ENCODE measurements at places on chromosomes 16 and 17.
A peak's percentile ranks its signal among the peaks of the same experiment; 100 is the strongest.

GRCh38 chr17:75849724-75850123 lies 5.4 kb downstream of the WBP2 start:
- no peak for DNase-seq

GRCh38 chr16:48158296-48158695 lies 2.5 kb upstream of the ABCC12 start:
- no peak for DNase-seq

- peak; percentile 56 for DNase-seq
Observed at GRCh38 chr17:1275962-1276736, 3.3 kb upstream of the TRARG1 start.

GRCh38 chr16:85176541-85177447 lies 64.5 kb upstream of the CIBAR2 start:
- DNase-seq, result no peak

GRCh38 chr17:34378664-34379101 lies 15.7 kb upstream of the CCL1 start:
- DNase-seq, result no peak

DNA sequence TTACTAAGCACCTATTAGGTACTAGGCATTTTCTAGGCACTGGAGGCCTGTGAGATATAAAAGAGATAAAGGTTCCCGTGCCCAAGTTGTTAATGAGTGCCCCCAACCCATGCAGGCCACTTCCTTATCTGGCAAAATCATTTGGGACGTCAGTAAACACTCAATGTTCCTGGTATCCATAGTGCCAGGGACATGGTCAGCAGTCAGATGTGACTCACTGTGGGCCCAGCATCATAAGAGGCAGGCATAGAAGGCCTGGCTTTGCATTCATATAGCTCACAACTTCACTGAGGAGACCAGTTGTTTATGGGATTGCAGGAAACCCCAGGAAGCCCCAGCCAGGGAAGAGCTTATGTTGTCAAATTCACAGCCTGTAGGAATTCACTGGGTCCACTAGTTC lies 81.1 kb downstream of the MRC2 start:
- DNase-seq, result no peak

- no peak for DNase-seq
Observed at GRCh38 chr16:69311533-69312387, 610 bp downstream of the VPS4A start.

GRCh38 chr17:17343160-17343735 lies 40.1 kb downstream of the NT5M start:
- DNase-seq, result no peak

DNA sequence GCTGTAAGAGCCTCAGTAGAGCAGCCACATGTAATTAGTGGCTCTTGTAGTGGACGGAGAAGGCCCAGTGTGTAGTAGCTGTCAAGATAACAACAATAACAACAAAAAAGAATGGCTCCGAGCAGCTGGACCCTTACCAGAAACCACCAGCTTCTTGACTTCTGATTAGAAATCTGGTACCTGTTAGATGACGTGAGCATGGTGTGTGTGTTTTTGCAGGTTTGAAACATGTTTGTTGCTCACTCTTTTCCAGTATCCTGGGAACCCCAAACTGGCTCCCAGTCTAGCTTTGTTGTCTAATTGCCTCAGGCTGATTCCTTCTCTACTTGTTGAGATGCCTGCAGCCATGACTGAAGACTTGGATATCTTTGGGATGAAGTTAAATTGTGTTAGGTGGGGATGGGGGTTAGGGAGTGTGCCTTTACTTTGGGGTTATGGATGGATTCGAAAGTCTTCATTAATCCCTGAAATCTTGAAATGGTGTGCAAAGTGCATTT lies 21.0 kb downstream of the IGF2BP1 start:
- no peak for DNase-seq

- no peak for DNase-seq
Observed at GRCh38 chr16:19183187-19183586, 15.1 kb downstream of the SYT17 start.

DNA sequence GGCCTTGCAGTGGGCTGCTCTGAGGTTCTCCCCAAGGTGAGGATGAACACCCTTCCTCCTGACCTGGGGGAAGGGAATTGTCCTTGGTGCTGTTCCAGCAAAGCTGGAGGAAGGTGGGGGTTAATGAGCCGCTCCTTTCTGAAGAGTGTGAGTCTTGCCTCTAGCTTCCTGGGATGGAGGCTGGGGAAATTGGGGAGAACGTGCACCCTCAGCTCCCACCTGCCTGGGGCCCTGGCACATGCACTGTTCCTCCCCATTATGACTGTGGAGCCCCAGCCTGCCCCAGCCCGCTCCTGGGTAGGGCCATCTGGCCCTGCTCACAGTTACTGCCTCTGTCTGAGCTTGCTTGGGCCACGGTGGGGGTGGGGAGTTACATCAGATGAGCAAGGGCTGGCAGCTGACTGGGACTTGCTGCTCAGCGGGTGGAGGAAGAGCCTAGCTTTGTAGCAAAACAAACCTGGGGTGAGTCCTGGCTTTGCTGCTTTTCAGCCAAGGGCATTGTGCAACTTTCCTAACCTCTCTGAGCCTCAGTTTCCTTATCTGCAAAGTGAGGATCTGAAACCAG lies 11.1 kb downstream of the TNS4 start:
- no peak for DNase-seq

DNA sequence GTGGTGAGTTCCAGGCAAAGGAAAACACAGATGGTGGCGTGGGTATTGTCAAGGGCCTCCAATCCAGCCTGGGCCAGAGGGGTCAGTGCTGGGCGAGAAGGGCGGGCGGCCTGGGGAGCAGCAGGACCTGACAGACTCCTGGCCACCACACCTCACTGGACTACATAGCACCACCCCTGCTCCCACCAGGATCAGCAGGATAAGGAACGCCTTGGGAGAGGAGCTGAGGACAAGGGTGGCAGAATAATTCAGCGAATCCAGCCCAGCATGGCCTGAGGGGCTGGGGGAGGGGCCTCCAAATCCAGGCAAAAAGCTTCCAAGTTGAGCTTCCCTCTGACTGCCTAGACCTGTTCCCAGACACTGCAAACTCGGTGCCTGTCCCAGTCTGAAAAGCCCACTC lies 6.5 kb downstream of the DLX4 start:
- DNase-seq, result no peak

DNA sequence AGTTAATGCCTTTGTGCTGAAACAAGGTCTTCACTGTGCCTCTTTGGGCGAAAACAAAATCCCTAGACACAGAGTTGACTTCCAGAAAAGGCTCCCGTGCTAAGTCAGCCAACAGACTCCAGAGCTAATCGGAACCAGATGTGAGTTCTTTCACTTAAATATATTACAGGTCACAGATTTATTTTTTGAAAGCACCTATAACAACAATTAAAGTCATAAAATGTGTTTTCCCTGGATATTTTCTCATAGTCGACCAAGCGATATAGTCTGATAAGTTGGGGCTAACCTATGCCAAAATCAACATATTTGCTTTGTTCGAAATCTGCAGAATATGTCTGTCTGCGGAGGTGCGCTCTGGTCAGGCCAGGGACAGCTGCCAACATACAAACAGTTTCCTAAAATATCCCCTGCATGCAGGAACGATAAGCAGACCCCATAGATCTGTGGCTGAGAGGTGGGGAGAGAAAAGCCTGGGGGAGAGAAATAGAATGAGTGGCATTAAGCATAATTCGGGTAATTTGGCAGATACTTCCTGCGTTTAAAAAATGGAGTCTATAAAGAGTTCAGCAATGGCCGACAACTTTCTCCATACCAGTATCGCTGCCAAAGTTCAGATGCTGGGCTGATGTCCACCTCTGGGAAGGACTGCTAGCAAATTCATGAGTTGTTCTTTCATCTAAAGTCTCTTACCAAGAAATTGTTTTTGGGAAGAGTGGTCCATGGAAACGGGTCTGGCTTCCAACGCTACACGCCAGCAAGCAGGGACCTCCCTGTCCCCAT lies 50.8 kb upstream of the MYH10 start:
- no peak for DNase-seq

GRCh38 chr16:3070608-3071111 lies 5.2 kb downstream of the IL32 start:
- no peak for DNase-seq

GRCh38 chr16:57855188-57855587 lies 52.9 kb upstream of the KIFC3 start:
- no peak for DNase-seq

DNA sequence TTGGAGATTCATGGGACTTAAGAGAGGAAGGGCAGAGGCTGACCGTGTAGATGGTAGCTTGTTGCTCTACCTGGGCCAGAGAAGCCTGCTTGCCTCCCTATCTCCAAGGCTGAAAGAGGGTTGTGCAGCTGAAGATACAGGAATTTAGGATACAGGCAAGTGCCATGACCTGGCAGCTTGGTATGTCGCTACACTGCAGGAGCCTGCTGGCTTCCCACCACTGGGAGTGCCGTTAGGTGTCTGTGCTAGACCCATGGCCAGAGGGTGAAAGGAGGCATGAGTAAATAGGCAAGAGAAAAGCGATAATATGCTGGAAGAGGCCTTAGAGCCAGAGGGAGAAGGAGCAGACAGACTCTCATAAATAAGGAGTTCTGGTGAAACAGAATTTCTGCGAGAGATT lies 10.6 kb downstream of the NAA60 start:
- no peak for DNase-seq

- no peak for DNase-seq
Observed at GRCh38 chr16:80463751-80464495, 76.9 kb upstream of the DYNLRB2 start.

Data from central memory CD4-positive, alpha-beta T cell (primary cell).